ENCODE measurements at places on chromosomes 2 and 18.

GRCh38 chr2:207892716-207893402 is 123.2 kb upstream of the FZD5 start:
- no peak for DNase-seq

DNA sequence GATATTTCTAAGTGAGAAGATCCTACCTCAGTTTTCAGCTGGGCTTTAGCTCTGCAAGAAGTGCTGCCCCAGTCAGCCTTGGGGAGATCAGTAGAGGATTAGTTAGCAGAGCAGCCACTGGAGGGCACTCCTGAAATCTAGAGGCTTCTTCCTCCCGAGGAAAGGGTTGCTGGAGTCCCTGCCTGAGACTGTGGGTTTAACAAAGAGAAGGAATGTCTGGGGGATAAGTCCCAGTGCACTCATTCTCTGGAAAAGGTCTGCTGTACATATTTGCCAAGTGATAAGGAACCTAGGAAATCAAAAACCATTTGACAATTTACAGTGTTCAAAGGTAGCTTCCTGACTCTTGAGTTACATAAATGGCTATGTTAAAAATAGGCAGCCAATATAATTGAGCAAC is 207.2 kb downstream of the SLC8A1 start:
- DNase-seq: peak; percentile 3

GRCh38 chr18:48208432-48209140 is 200.6 kb downstream of the ZBTB7C start:
- no peak for DNase-seq

- DNase-seq: no peak
Measured at GRCh38 chr2:231725476-231725875, 17.2 kb downstream of the PTMA start.

GRCh38 chr18:23386317-23386716 is 66.8 kb upstream of the RIOK3 start:
- no peak for DNase-seq

- no peak for DNase-seq
Measured at GRCh38 chr2:32418778-32419177, 62.0 kb downstream of the BIRC6 start.

GRCh38 chr2:176885001-176885643 is 327.5 kb upstream of the HNRNPA3 start:
- DNase-seq: no peak

DNA sequence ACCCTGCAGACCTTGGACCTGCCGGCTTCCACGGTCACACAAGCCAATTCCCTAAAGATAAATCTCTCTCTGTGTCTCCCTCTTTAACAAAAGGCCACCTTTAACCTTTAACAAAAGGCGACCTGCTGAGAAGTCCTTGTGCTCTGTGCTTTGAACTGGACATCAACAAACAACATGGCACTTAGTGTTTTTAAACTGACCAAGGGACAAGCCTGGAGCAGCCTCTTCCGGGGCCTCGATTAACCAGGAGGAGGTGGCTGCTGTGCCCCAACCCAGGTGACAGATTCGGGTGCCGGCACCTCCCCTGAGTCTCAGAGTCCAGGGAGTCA is 135.3 kb downstream of the RTP5 start:
- no peak for DNase-seq

DNA sequence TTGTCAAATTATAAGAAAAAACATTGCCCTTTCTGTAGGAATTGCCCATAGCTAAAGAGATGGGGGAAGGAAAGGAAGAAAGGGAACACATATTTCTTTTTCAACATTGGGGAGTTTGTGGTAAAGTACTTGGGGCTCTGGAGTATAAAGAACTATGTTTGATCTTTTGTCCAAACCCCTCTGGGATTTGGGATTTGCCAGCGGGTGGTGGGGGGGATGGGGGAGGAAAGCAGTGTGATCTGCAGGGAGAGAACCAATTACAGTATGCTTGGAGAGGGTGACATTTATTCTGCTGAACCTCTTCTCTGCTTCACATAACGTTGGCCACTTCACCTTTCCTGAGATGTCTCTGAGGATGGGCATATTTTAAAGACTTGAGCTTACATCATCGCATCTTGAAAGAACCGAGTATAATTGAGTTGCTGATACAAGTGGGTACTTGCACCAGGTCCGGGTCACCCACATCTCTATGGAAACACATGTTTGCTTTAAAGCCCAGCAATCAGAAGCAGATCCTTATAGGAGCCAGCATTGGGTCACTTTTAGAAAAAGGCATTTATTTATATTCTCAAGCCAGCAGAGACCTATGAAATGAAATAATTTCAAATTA is 73.1 kb downstream of the SPATS2L start:
- DNase-seq: no peak

DNA sequence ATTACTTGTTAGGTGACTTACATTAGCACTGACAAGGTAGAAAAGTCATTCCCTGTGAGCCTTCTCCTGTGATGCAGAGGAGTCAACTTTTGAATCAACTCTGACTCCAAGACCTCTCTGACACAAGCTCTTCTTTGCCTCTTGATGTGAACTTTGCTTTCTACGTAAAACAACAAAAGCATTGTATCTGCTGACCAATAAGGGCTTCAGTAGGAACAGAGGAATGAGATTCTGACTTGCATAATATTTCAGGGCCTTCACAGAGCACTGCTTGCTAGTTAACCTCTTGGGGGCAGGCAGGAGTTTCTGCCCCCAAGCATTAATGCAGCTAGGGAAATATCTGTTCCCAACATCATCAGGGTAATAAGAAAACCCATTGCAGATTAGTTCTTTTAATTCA is 791.5 kb downstream of the BCL11A start:
- no peak for DNase-seq

- no peak for DNase-seq
Measured at GRCh38 chr2:186542002-186542401, 47.9 kb upstream of the ITGAV start.

DNA sequence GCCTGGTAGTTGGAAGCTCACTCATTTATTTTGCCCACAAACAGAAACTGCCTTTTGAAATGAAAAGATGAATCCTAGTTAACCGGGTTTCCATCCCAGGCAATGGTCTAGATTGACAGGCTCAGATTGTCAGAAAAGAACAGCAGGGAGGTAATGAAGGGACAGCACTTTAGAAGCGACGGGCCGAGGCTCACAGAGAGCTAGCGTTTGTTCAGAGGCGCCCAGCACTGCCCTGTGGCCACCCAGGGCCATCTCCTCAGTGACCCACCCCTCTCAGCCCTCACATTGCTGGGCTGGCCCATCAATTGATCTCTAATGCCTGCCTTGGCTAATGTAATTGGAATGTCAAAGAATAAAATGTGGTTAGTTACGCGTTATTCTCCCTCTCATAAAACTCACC is 304.8 kb downstream of the CDCA7 start:
- no peak for DNase-seq

Data from stimulated activated naive B cell treated with anti-CD40 and anti-IgM and Interleukin-4, amounts not matched to agents 10 μg/mL and 1 μg/mL and 100 μg/mL, for 72 hours (primary cell).